Left hindlimb (tissue), 1 donor: ENCODE measurements at places on chromosomes 1 and 21.

DNA sequence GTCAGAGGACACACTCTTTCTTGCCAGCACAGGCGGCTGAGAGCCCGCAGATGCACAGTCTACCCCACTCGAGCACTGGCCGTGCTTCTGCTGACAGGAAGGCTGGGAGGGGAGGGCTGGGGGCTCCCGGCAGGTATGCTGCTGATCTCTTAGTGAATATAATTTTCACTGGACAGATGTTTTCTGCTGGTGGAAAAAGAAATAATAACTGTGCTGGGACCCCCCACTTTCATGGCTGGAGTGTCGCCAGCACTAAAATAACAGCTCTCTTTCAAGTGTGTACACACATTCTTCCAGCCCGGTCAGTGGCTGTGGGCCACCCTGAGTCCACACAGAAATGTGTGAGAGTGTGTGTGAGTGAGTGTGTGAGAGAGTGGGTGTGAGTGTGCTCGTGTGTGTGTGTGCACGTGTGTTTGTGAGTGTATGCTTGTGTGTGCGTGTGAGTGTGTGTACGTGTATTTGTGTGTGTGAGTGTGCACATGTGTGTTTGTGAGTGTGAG, 167.7 kb upstream of the USP24 start:
- peak; percentile 45 for DNase-seq

GRCh38 chr1:64505232-64505943, 35.5 kb downstream of the CACHD1 start:
- peak; percentile 59 for DNase-seq

GRCh38 chr1:45658171-45658570, 28.2 kb downstream of the GPBP1L1 start:
- no peak for DNase-seq

- no peak for DNase-seq
Observed at GRCh38 chr1:96039910-96040309, 681.7 kb upstream of the PTBP2 start.

- no peak for DNase-seq
Observed at GRCh38 chr1:3072391-3073185, 3.6 kb downstream of the PRDM16 start.

GRCh38 chr1:75501577-75502295, 109.2 kb downstream of the SLC44A5 start:
- no peak for DNase-seq

DNA sequence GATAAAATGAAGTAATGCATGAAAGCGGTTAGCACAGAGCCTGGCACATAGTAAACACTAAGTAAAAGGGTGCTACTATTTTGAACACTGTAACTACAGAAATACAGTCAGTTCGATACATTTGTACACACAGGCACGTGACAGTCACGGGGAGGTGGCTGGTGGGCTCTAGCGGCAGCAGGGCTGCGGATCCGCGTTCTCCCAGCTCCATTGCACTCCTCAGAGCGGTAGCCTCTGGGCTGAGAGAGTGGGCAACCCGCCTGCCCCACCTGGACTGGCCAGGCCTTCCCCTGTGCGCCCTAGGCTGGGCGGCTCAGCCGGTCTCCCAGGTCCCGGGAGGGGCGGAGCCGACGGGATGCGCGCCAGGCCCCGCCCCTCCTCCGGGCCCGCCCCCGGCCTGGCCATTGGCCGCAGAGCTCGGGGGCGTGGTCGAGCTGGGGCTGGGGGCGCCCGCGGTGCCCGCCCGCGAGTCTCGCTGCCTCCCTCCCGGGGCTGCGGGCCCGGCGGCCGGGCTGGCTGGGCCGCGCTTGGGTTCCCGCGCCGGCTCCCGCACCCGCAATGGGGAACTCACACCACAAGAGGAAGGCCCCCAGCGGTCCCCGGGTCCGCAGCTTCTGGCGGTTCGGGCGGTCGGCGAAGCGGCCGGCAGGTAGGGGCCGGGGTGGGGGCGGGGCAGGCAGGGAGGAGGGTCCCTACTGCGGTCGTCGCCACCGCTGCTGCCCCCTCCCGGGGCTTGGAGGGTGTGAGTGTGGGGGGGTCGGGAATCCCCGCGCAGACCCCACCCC, 51.2 kb upstream of the SYNC start:
- peak; percentile 73 for DNase-seq

DNA sequence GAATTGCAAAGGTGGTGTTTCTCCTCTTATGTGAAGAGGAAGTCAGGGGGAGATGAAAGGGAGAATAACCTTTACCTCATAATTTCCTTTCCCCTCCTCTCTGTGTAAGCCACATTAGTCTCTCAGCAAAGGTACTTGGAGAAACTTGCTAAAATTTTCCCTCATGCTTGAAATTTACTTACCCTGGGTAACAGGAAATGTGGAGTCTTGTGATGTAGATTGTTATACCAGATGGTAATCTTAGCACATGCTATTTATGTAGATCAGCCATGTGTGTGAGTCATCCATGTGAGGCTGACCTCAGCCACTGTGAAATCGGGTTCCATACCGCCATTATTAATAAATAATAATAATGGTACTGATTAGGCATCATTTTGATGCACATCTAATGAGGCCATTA, 128.4 kb downstream of the TGFB2 start:
- DNase-seq = no peak

GRCh38 chr1:212341090-212341489, 55.9 kb downstream of the PPP2R5A start:
- DNase-seq = no peak

GRCh38 chr1:207298636-207299398, 22.7 kb upstream of the CD55 start:
- DNase-seq = no peak

- DNase-seq = no peak
Observed at GRCh38 chr1:156461781-156462647, 38.6 kb downstream of the MEF2D start.

GRCh38 chr1:198258491-198258890, 101.7 kb downstream of the NEK7 start:
- DNase-seq = no peak

DNA sequence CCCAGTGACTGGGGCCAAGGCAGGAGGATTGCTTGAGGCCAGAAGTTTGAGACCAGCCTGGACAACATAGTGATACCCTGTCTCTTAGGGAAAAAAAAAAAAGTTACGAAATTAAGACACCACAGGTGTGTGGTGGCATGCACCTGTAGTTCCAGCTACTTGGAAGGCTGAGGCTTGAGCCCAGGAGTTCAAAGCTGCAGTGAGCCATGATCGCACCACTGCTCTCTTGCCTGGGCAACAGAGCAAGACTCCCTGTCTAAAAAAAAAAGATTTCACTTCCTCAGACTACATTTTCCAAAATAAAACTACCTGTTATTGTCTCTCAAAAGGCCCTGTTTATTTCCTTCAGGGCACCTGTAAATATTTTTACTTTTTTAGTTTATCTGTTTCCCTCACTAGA, 4.7 kb upstream of the STK40 start:
- DNase-seq = no peak

- DNase-seq = no peak
Observed at GRCh38 chr1:245580651-245581050, 425.9 kb downstream of the KIF26B start.

GRCh38 chr1:225388372-225388771, 39.5 kb downstream of the LBR start:
- no peak for DNase-seq

GRCh38 chr1:6513320-6513801, 21.9 kb upstream of the PLEKHG5 start:
- DNase-seq = no peak

- no peak for DNase-seq
Observed at GRCh38 chr1:154222518-154222917, 1.8 kb downstream of the UBAP2L start.

GRCh38 chr1:221925947-221926346, 184.1 kb upstream of the DUSP10 start:
- no peak for DNase-seq

DNA sequence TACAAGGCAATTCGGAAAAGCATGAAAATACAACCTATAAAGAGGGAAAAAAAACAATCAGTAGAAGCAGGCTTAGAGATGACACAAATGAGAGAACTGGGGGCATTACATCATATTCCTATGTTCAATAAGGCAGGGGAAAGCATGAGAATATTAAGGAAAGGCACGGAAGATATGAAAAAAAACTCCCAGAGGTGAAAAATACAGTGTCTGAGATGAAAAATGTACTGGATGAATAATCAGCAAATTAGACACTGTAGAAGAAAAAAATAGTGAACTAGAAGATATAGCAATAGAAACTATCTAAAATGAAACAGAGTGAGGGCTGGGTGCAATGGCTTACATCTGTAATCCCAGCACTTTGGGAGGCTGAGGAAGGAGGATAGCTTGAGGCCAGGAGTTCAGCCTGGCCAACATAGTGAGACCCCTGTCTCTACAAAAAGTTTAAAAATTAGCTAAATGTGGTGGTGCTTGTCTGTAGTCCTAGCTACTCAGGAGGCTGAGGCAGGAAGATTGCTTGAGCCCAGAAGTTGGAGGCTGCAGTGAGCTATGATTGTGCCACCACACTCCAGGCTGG, 101.8 kb downstream of the ST3GAL3 start:
- no peak for DNase-seq

- peak; percentile 76 for DNase-seq
Observed at GRCh38 chr21:43361493-43362296, 65.2 kb downstream of the SIK1 start.

DNA sequence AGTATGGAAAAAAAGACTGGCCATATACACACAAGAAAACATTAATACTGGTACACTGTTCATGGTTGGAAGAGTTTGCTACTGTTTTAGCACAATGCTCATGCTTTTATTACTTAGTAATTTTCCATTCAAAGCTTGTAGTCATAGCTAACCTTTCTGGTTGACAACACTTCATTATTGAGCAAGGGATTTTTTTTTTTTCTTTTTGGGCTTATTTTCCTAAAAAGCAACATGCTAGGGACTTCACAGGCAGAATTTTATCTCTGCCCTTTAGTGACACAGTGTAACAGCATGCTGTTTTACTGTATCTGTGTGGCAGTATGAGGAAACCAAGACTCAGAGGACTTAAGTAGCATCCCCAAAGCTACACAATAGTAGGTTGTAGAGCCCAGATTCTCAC, 58.5 kb downstream of the FGGY start:
- no peak for DNase-seq

DNA sequence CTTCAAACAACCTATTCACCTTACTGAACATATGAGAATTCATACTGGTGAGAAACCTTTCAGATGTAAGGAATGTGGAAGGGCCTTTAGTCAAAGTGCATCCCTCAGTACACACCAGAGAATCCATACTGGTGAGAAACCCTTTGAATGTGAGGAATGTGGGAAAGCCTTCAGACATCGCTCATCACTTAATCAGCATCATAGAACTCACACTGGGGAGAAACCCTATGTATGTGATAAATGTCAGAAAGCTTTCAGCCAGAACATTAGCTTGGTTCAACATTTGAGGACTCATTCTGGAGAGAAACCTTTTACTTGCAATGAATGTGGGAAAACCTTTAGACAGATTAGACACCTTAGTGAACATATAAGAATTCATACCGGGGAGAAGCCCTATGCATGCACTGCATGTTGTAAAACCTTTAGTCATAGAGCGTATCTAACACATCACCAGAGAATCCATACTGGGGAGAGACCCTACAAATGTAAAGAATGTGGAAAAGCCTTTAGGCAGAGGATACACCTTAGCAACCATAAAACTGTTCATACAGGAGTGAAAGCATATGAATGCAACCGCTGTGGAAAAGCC, 13.2 kb upstream of the EXO5 start:
- no peak for DNase-seq

DNA sequence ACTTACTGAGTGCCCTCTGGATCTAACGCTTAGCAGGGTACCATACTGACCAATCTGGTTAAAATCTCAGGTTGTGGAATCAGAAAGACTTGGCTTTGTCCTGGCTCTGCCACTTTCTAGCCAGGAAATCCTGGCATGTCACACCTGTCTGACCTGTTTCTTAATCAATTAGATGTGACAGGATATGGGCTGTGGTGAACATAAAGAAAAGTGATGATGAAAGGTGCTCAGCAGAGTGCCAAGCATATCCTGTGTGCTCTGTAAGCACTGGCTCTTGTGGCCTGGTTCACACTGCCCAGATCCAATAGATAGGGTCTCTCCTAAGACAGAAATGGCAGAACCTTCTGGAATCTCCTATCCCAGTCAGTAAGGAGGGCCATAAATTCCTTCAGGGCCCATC, 53.9 kb downstream of the PHC2 start:
- DNase-seq = no peak

DNA sequence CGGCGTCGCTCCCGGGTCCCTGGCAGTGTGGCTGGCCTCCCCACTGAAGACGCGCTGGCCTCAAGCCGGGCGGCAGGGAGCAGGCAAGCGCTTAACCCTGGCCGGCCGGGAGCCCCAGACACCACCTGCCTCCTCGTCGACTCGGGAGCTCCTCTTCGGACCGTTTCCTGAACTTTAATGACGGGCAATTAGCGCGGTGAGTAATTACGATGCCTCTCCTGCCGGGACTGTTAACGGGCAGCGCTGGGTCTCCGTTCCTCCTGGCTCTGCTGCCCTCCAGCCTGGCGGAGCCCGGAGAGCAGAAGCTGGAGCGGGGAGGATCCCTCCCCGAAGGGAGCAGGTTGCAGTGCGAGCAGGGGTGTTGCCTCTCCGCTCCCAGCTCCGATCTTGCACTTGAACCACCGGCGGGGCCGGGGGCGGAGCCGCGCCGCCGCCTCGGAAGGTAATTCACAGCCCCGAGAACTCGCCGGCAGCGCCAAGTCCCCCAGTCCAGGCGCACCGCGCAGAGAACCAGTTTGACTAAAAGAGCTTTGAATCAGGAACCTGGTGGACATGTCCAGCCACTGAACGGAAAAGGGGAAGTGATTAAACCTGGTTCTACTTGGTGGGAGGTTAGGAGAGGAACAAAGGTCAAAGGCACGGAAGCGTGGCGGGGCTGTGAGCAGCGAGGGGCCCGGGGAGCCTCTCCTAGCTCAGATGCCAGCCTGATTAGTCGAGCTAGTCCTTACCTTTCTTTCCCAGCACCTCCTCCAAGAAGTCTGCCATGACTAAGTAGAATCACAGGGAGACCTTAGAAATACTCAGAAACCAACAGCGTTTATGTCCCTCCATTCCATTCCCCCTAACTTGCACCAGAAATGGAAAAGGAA, 18.3 kb upstream of the PLEKHA6 start:
- DNase-seq = no peak

GRCh38 chr1:87993051-87993450, 664.4 kb downstream of the LMO4 start:
- no peak for DNase-seq

GRCh38 chr1:71438626-71439025, 357.8 kb upstream of the ZRANB2 start:
- no peak for DNase-seq
